Colonic mucosa (tissue), 4 donors: ENCODE measurements at places on chromosomes 12 and 14. TPM values are rescaled to one million over a fixed set of nuclear protein-coding genes. Genes with fewer than 3 reads are reported as not detected.

The CIDEB gene
- 12.9 TPM for total RNA-seq

The TAS2R10 gene
- total RNA-seq, result not detected

The GALNT16 gene
- total RNA-seq, result 1.6 TPM

The LRRC10 gene
- not detected for total RNA-seq

The CD163L1 gene
- 4.2 TPM for total RNA-seq

The SYNDIG1L gene
- 0.24 TPM for total RNA-seq
